Stimulated activated CD8-positive, alpha-beta memory T cell treated with anti-CD3 and anti-CD28 coated beads, Interleukin-2, amount 100 ng/mL, for 48 hours (primary cell): ENCODE measurements at places on chromosomes 12 and 14.
A peak's percentile ranks its signal among the peaks of the same experiment; 100 is the strongest.

DNA sequence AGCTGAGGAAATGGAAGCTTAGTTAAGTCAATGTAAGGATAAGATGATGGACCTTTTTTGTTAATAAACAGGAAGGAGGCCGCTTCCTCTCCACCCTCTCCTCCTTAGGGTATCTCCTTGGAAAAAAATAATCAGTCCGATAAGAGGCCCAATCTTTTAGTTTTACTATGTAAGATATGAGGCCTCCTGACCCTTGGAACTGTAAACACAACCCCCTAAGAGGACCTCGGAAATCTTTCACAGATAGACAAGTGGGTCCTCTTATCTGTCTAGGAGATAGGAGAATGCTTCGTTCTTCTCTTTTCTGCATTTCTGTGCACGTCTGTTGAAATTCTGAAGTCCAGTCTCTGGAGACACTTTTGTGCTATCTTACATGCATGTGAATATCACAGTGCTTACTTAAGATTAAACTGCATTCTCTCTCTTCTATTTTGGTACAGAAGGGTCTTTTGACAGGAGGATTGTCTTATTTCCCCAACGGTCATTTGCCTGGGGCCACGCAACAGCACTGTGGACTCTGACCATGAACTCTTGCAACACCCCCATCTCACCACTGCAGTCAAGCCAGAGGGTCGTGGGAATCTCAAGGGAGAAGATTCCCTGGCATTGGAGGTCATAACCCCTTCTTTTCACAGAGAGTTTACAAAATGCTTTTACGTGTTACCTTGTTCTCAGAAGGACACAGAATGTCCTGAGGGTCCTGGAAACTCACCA lies 313.0 kb upstream of the RTL1 start:
- no peak for DNase-seq

- DNase-seq = no peak
Measured at GRCh38 chr14:24072436-24072835, 1.1 kb downstream of the CPNE6 start.

DNA sequence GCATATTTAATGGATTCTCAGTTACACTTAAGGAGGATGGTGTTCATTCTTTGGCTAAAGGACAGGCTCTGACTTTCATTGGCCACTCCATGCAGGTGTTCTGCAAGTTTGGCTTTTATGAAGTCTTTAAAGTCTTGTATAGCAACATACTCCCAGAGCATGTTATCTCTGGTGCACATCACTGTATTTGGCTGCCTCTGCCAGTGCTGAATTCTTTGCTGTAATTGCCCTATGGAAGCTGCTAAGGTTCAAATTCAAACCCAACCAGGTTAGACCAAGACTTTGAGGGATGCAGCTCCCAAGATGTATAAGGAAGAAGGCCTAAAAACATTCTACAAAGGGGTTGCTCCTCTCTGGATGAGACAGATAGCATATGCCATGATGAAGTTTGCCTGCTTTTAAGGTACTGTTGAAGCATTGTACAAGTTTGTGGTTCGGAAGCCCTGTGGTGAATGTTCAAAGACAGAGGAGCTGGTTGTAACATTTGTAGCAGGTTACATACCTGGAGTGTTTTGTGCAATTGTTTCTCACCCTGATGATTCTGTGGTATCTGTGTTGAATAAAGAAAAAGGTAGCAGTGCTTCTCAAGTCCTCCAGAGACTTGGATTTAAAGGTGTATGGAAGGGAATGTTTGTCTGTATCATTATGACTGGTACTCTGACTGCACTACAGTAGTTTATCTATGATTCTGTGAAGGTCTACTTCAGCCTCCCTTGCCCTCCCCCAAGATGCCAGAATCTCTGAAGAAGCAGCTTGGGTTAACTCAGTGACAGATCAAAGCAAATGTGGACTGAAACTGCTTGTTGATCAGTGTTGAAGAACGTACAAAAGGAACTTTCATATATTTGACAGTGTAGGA lies 19.4 kb downstream of the TMEM116 start:
- DNase-seq = no peak

- no peak for DNase-seq
Measured at GRCh38 chr12:106274575-106275121, 26.8 kb upstream of the CKAP4 start.

DNA sequence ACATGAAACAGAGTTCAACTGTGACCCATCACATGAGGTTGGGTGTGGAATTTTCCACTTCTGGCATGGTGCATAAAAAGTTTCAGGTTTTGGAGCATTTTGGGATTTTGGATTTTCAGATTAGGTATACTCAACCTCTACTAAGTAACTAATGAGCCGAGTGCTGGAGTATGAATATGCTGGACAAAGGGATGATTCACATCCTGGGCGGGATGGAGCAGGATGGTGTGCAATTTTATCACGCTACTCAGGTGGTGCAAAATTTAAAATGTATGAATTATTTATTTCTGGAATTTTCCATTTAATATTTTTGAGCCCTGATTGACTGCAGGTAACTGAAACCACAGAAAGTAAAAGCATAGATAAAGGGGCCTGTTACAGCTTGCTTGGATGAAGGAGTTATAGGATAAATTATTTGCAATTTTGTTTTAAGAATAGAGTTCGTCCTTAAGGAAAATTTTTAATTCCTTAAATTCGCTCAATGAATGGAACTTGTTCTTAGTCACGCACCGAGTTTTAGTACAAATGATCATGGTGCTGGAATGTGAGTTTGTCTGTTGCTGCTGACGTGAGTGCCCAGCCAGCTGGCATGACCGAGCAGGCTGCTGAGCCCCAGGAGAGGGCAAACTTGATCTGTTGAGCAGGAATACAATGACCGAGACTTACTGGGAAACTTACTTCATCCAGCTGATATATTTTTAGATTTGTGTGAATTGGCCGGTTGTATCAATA lies 176.3 kb downstream of the ESR2 start:
- DNase-seq = no peak

GRCh38 chr14:21024585-21025370 lies at the start of gene NDRG2:
TSS of gene NDRG2 (minus strand) at chr14:21025061. CDS start at chr14:21023315, 1,746 bp downstream.
- peak; percentile 57 for DNase-seq

GRCh38 chr12:115349711-115350110 lies 665.7 kb upstream of the TBX3 start:
- no peak for DNase-seq

GRCh38 chr12:124388679-124389137 lies 93.8 kb downstream of the RFLNA start:
- peak; percentile 49 for DNase-seq

DNA sequence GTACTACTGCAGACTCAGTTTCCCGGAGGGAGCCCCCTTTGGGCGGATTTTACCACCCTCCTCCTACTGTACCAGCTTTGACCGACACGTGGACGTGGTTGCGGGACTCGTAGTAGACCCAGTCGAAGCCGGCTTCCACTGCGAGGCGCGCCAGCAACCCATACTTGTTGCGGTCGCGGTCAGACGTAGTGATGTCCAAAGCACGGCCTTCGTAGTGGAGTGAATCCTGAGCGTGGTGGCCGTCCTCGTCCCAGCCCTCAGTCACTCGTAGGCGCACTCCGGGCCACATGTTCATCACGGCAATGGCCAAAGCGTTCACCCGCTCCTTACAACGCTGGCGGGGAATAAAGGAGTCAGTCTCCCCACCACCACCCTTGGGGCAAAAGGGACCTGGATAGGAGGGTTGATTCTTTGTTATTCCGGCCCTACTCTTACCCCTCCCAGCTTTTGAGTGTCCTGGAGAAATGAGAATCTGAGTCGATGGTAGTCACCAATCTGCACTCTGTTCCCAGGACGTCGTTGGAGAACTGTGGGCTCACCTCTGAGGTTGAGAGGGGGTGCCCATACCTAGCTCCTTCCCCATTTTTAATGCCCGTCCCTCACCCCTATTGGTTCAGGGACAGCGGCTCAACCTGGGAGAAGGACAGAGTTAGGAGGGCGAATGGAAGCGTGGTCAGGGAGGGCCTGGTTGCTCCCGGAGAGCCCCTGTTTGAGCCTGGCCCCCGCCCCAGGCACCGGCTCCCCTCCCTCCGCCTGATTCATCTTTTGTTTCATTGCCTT lies 3.4 kb downstream of the DHH start:
- DNase-seq = no peak

GRCh38 chr14:60085693-60086092 lies 6.0 kb upstream of the PCNX4 start:
- DNase-seq = no peak

- DNase-seq = no peak
Measured at GRCh38 chr12:62653740-62654139, 187.1 kb downstream of the MON2 start.

DNA sequence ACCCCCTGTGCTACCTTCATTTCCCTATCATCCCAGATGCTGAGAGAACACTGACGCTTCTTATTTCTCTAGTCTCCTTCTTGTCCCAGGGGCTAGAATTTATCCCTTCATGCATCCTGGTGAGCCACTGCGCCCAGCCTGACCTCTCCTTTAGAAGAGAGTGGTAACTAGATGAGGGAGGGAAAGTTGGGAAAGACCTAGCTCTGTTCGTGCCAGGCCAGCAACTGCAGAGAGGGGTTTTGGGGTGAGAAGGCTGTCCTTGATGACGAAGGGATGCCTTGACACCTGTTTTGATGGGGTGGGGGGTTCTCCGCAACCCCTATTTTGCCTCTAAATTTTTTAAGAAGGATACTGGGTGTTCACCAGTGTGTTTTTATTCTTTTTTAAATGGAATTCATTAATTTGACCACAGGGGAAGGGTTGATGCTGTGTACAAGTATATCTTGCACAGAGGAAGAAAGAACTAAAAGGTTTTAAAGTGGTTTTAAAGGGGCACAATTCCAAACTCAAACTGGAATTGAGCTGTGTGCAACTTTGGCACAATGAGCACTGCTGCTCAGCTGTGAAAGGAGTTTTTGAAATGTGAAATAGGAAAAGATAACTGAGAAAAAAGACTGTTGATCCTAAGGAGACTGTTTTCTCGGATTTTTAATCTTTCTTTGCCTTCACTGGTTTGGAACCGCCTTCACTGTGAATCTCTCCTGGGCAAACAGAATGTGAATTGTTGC lies 7.0 kb upstream of the MMP19 start:
- DNase-seq = no peak

GRCh38 chr14:88952901-88953300 lies 128.4 kb downstream of the TTC8 start:
- no peak for DNase-seq

GRCh38 chr14:94522115-94522724 lies 13.0 kb upstream of the SERPINA12 start:
- no peak for DNase-seq

DNA sequence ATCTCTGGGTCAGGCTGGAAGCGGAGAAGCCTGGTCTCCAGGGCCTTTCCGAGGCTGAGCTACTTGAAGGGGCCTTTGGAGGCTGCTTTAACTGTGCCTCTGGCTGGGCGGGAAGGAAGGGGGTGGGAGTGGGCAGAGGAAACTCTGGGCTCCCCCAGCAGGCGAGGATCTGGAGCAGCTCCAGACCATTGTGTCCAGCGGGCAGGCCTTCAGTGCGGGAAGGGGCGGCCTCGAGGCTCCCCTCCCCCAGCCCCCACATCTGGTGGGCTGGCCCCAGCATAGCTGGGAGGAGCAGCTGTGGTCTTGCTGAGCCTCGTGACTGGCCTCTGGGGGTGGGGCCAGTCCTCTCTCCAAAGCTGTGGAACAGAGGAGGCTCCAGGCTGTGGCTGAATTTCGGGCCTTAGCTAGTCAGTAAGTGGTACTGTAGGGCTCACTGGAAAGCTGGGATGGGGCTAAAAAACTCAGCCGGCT lies 3.4 kb downstream of the TAMALIN start:
- no peak for DNase-seq

DNA sequence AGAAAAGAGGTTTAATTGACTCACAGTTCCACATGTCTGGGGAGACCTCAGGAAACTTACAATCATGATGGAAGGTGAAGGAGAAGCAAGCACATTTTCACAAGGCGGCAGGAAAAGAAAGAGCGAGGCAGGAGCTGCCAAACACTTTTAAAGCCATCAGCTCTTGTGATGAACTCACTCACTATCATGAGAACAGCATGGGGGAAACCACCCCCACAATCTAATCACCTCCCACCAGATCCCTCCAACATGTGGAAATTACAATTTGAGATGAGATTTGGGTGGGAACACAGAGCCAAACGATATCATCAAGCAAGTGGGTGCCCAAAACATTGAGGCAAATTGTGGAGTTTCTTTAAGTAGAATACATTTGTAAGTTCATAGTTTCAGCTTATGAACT lies 957.7 kb downstream of the DIO2 start:
- DNase-seq = no peak

GRCh38 chr12:110050927-110051326 lies 2.6 kb upstream of the C12orf76 start:
- DNase-seq = no peak

DNA sequence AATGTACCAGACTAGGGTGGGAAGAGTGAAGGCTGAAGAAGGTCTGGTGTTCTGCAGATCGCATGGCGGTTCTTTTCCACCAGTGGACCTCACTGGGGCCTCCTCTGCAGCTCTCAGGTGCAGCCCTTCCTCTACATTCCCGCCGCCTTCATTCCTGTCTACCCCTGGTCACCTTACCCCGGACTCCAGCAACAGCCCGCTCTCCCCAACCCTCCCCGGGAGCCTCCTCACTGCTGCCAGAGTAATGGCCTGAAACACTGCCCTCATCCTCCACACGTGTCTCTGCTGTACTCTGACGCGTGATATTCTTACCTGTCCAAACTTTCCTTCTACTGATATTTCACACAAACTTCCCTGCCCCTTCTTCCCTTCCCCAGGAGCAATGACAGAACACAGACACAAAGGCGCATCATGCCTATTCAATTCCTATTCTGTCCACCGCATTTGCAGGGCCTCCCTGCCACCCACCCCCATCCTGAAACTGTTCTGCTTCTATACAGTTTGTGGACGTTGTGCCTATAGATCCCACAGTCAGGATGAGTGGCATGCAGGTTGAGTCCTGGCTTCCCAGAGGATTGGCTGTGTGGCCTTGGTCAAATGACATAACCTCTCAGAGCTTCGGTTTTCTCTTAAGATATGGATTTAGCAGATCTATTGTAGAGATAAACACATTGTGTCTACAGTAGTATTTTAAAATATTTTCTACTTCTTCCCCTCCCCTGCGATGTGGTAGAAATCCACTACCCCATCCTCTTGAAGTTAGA lies 1.7 kb upstream of the NUAK1 start:
- DNase-seq = no peak

DNA sequence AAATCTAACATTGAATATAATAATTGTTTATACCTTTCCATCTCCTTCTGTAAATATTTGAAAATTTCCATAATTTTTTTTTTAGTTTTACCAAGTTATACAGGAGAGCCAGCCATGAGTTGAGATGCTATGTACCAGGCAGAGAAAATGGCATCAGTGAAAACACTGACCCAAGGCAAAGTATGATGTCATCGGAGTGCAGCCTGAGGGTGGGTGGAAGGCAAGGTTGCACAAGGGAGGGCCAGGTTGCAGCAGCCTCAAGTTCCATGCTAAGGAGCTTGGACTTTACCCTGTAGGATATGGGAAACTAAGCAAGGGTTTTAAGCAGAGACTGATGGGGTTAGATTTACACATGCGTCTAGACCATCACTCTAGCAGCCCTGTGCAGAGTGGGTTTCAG lies 441.1 kb downstream of the BCAT1 start:
- DNase-seq = no peak

DNA sequence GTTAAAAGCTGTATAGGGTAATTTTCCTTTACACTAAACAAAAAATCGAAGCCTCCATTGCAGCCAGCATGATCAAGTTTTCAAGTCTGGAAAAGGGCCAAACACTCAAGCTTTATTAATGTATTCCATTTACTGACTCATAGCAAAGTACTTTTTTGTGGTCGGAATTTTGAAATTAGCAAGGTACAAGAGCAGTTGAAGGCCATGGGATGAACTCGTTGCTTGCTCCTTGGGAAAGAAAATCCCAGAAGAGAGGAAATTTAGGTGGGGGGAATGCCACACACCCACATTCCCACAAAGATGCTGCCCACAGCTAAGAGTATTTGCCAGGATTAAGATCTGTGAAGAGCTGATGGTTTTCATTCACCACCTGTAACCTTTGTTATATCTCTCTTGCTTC lies 333.7 kb downstream of the EGLN3 start:
- no peak for DNase-seq
